Tongue (tissue), 3 donors: ENCODE measurements at places on chromosomes 7 and 10.
A peak's percentile ranks its signal among the peaks of the same experiment; 100 is the strongest.

DNA sequence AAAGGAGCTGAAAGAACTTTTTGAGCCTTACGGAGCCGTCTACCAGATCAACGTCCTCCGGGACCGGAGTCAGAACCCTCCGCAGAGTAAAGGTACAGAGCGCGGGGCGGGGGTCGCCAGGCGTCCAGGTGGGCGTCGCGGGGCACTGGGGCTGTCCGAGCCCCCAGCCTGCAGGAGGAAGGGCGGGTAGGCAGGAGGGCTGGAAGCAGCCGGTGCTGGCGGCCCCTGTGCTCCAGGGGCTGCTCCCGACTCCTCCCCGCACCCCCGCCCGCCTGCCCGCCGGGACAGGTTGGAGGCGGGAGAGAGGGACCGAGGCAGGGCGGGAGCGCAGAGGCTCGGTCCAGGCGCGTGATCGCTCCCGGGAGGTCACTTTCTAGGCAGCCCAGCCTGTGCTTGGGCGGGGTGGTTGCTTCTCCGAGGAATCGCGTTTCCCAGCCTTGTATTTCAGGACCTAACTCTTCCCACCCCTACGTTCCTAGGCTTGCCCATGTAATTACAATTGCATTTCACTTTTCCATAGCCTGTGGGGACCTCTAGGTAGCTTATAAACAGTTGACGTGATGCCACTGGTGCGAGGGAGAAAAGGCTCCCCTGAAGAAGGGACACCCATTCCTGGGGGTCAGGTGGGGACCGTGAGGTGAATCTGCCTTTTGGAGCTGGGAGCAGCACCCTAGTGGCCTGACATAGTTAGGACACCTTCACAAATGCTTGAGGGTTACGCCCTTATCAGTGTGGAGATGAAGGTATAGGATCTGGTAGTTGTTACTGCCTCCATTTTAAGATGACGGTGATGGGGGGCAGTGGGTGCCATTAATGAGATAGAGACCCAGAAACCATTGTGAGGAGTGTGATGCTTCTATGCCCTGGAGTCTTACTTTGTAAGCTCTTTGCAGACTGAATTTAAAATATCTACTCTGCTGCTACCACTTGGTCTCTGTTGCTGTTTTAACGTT, 148.2 kb downstream of the CELF2 start:
- DNase-seq, result peak; percentile 43

DNA sequence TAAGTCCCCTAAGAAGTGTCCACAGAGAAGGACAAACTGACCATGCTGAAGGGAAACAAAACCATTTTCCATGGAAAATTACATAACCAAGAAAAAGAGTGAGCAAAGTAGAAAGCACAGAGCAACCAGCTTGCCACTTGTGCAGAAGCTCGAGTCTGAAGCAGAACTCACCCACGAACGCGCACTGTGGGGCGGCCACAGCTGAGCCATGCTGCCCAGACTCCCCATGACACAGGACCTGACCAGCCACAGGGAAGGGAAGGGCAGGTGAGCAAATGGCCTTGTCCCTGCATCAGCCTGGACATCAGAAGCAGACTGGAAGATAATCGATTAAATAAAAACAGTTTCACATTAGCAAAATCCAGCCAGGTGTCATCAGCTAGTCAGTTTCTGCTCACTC, 95.7 kb downstream of the TCERG1L start:
- DNase-seq, result no peak

GRCh38 chr10:105742184-105742583, 1101.1 kb downstream of the SORCS3 start:
- DNase-seq, result no peak

GRCh38 chr7:57256637-57257375, 124.6 kb upstream of the ZNF479 start:
- DNase-seq, result no peak

DNA sequence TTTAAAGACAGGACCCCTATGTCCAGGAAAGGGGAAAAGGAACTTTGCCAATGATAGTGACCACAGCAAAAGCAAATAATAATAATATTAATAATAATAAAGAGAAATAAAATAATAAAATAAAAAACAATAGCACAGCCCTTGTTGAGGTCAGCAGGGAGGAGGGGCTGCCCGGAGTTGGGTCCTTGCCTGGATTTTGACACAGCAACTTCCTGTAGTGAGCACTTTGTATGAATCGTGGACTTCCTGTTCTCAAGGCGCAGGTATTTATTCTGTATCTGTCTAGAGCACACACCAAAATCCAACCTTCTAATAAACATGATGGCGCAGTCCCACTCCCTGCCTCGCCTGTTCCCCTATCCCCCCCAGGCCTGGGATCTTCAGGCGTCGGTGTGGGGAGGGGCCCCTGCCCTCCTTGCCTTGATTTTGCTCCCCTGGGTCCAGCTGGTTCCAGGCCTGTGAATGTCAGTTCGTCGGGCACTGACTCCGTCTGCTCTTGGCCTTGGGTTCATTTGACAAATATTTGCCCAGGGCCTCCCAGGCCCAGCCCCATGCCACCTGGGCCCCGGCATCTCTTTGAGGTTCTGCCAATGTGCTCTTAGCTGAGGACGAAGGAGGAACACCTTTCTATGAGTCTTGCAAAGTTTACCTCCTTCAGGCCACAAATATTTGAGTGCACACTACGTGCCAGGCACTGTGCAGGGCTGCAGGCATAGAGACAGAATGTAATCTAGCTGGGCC, 13.9 kb downstream of the TRIM8 start:
- DNase-seq, result no peak

DNA sequence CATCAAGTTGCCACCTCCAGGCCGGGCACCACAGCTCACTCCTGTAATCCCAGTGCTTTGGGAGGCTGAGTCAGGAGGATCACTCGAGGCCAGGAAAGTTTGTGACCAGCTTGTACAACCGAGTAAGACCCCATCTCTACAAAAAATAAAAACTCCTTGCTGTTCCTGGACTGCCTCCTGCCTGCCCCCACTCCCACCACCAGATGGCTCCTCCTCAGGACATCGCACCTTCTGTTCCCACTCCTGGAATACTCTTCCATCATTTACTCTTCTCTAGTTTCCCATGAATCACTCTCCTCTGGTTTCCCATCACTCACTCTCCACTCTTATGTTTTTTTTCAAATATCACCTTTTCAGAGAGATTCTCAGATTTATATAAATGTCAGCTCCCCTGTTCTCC, 540.7 kb downstream of the CALN1 start:
- DNase-seq, result no peak

DNA sequence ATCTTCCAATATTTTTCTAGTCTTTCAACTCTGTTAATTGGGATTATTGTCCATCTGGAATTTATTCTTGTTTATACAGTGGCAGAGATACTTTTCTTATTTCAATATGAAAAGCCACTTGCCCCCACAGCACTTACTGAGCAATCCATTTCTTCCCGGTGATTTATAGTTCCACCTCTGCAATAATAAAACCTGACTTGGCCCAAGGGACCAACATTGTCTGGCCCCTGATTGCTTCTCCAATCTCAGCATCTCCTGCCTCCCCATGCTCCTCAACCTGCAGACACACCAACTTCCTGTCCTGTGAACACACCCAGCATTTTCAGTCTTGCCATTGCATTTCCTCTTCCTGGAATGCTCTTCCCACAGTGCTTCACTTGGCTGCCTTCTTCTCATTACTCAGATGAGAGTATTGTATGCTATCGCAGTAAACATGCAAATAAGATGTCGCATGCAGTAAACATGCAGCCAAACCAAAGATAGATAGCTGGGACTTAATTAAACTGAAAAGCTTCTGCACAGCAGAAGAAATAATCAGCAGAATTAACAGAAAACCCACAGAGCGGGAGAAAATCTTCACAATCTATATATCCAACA, 19.5 kb downstream of the ITGA8 start:
- no peak for DNase-seq

GRCh38 chr7:47104206-47104549, 477.7 kb downstream of the TNS3 start:
- DNase-seq, result no peak

- peak; percentile 77 for DNase-seq
Measured at GRCh38 chr7:117072620-117073118, 119.4 kb downstream of the ST7 start.

GRCh38 chr7:510131-510481, 9.5 kb downstream of the PDGFA start:
- DNase-seq, result no peak

GRCh38 chr7:126637538-126637937, 615.2 kb downstream of the GRM8 start:
- no peak for DNase-seq

GRCh38 chr7:1737956-1738355, 67.9 kb downstream of the ELFN1 start:
- no peak for DNase-seq

- peak; percentile 21 for DNase-seq
Measured at GRCh38 chr7:140176122-140176701, 571 bp downstream of the KDM7A start.

DNA sequence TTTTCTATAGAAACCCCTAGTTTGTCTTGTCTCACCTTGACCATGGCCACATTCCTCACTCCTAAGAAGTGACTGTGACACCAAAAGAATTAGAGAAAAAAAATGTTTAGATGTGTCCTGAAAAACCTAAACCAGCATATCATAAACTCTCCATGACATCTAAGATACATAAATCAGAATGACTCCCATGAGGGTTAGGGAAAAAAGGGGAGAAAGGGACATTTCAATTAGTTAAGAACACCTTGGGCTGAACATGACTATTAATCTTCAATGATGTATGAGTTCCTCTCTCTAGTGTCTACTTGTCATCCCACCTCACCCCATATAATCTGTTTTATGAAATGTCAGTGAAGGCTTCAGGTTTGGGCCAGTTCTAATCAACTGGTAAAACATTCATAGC, 31.1 kb downstream of the KDM7A start:
- DNase-seq, result no peak

DNA sequence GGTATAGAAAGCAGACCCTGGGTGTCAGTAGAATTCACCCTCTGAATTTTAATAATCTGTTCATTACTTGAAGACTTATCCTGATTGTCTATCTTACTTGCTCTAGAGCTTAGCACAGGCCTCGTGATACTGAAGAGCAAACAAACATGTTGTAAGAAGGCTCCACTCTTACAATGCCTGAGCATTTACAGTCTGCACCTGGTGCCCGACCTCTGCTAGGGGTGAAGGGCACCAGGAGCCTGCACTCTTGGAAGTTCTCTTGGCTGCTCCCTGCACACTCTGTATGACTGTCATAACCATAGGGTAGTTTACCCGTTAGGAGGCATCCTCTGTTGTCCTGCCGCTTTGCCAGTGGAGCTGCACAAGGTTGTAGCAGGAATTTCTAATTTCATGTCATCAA, 91.3 kb upstream of the NPY start:
- DNase-seq, result no peak

DNA sequence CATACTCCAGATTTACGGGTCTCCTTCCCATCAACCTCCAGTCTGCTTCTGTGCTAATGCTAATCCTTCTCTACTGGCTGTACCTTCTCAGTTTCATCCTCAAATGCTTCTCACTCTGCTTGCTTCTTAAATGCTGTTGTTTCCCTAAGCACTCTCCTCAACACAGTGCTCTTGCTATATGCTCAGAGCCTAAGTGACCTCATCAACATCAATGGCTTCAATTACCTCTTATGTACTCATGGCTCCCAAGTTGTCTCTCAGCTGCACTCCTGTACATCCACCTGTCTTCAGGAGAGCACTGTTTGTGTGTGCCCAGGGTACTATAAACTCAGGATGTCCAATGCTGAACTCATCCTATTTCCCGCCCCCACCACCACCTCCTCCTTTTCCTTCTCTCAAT, 22.5 kb downstream of the ELAPOR2 start:
- no peak for DNase-seq
